ENCODE measurements at places on chromosomes 4 and X.

DNA sequence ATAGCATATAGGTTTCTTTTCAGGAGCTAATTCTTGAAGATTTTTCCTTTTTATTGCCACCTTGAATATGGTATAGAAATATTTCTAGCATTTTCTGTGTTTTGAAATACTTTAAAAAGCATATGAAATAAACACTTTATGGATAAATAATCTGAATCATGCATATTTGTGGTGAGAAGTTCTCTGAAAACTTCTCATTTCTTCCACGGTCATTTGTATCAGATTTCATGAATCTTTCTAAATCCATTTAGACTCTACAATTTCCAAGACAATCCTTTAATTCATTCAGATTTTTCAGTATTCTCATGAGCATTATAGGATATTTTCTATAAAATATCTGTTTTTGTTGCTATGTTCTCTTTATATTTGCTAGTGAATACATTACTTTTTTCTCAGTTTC, 16.2 kb upstream of the CA5B start:
- DNase-seq = no peak

GRCh38 chr4:113476800-113477199, 284.7 kb downstream of the CAMK2D start:
- DNase-seq = peak; percentile 37

DNA sequence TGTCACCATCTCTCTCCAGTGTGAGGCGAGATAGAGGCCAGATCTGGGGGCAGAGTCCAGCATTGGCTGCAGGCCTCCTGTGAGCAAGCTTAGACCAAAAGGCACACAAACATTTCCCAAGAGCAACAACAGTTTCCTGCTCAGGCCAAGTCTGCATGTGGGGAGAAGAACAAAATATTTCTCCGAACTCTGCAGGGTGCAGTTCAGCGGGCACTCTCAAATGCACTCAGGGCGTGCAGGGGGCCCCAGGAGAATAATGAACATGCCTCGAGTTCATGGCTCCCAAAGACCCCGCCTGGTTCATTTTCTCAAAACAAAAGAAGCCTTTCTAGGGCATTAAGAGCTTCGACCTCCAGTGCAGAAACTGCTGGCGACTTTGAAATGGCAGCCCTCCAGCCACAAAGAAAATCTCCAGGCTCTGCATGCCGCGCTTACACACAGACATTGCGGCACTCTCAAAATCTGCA, 57.8 kb upstream of the HELT start:
- DNase-seq = no peak

DNA sequence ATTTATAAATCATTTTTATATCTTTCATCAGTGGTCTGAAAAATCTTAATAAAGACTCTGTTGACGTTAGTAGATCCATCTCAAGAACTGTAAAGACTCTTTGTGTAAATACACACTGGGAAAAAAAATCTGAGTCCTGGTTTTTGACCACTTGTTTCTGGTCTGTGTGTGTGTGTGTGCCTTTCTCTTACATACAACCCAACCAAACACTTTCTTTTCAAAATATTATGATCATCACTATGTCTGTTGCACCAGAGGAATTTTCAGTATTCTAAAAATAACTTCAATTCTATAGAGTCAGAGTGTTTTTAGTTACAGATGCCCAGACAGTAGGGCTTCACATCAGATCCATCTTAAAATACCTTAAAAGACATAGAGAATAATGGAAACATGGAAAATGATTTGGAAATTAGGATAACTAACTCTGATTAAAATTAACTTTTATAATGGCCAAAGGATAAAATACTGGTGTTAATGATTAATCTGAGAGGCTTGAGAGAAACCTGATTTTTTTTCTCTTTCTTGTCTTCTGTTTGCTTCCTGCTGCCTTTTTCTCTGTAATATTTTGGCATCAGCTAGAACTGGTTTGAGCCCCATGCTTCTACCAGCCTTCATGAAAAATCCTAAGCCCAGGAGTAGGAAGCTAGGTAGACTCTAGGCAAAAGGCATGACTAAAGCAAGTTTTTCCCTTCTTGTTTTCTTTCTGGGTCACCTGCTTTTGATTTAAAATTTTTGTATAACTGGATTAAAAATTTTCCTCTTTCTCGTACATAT, 99.7 kb downstream of the ATXN3L start:
- no peak for DNase-seq

DNA sequence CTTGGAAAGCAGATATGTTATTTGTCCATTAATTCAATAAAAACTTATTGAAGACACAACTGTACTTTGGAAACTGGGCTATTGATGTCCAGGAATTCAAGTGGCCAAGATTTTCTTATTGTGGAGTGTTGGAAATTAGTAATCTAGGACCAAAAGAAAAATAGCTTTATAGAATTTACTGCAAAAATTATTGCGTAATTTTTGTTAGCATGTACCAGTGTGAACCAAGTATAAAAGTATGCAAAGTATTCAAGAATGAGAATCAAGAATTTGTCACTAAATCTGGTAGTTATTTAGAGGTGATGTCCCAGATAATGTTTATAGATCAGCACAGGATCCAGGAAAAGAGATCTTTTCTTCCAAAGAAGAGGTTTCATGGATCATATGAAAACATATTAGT, 468.9 kb upstream of the CTSO start:
- DNase-seq = no peak

DNA sequence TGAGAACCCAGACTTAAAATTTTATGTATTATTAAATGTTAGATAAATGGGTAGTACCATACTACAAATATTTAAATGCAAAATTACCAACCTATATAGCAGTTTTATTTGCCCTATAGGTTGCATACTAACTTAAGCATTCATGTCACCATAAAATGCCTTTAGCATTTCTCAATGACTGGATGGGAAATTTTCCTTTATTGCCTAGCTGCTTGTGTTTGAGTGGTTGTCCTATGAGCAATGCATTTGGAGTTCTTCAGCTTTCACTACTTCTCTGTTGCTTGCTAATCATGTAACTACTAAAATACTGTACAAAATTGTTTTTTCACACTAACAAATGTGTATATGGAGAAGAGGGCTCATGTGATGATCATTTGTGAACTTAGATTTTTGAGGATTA, 44.2 kb upstream of the CEP135 start:
- no peak for DNase-seq

DNA sequence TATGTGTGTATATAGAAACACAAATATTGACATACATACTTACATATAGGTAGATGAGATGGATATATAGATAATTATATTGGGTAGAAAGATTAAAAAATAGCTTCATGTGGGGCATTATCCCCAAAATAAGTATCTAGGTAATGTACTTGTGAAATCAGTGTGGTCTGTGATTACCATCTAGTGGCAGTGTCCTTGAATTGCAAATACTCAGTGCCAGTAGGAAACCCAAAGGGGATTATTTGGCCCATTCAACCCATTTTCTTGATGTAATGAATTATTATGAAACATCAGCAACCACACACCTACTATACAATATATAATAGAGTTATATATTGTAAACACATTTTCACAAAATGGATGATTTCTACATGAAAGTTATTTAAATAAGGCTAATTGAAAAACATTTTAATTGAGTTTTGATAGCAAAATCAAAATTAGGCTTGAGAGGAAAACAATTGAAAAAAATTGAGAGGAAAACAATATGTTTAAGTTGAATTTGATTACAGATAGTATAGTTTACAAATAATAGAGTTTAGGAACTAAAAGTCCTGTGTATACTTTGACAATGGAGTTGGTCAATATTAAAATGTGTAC, 389.4 kb downstream of the GALNTL6 start:
- DNase-seq = no peak

GRCh38 chrX:78661836-78662235, 2.7 kb upstream of the RTL3 start:
- DNase-seq = no peak

GRCh38 chr4:17500574-17500973, 11.3 kb downstream of the QDPR start:
- no peak for DNase-seq

GRCh38 chr4:152634110-152634760, 45.6 kb downstream of the TMEM154 start:
- DNase-seq = no peak

- no peak for DNase-seq
Measured at GRCh38 chrX:41475191-41475590, 28.0 kb downstream of the NYX start.

- DNase-seq = no peak
Measured at GRCh38 chr4:40170588-40170987, 26.2 kb upstream of the RHOH start.

DNA sequence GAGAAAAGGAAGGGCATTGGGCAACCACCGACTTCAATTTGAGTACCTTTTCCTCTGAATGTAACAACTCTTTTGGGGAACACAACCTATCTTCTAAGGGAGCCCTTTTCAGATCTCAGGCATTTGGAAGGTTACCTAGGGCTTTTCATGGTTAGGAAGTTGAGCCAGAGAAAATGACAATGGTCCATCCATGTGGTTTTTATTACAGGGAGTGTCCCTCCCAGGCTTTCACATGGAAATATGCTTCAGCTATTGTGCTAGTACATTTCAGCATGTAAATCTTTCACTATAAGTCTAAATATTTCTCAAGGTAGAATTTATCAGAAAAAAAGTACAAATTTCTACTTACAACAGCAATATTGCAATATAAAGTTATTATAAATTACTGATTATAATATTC, 259.8 kb downstream of the IQCM start:
- no peak for DNase-seq

DNA sequence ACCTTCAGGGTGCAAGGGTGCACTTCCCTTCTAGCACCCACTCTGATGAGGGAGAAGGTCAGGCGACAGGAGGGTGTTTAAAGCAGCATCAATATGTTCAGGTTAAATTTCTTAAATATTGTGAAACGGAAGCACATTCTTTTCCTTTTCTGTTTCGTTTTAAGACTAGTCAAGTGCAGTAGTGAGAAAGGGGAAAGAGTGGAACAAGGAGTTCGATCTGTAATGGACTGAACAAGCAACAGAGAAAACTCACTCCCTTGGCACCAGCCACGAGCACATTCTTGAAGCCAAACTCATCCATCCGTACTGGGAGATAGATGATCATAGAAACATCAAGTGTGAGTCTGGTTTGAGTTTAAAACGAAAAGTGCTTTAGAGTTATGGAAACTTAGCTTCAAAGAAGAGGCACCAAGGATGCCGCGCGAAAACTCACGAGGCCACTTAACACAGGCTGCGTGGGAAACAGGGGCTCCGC, 815 bp downstream of the FAM53A start:
- DNase-seq = no peak

- no peak for DNase-seq
Measured at GRCh38 chr4:122978109-122978508, 55.7 kb upstream of the NUDT6 start.

DNA sequence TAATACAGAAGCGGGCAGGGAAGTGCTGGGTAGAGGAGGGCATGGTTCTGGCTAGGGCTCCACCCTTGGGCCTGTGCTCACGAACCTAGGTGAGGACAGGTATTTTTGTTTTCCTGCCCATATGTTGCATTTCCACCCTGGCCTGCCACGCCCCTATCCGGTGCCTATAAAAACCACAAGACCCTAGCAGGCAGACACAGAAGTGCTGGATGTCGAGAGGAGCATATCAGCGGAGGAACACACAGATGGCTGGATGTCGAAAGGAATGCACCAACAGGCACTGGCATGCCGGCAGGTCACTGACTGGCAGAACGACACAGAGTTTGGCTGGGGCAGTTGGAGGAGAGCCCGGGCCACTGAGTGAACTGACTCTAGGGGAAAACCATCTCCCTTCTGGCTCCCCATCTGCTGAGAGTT, 316.6 kb upstream of the BOD1L1 start:
- DNase-seq = no peak

- DNase-seq = peak; percentile 72
Measured at GRCh38 chr4:2462218-2462991, 6.5 kb upstream of the RNF4 start.

DNA sequence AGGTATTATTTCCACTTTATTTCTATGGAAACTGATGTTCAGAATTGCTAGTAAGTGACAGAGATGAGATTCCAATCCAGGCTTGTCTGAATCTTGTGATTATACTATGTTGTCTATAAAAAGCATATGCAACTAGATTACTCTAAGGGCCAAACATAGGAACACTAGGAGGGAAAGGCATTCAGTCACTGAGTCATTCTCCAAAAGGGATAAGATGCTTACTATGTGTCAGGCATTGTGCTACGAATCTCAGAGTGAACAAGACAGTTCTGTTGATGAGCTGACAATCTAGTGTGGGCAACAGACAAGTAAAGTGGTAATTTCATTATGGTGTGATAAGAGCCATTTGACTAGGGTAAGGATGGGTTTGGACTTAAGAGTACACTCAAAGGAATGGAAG, 77.2 kb downstream of the RASL11B start:
- no peak for DNase-seq

- no peak for DNase-seq
Measured at GRCh38 chrX:133655275-133656265, 240.3 kb upstream of the GPC4 start.

DNA sequence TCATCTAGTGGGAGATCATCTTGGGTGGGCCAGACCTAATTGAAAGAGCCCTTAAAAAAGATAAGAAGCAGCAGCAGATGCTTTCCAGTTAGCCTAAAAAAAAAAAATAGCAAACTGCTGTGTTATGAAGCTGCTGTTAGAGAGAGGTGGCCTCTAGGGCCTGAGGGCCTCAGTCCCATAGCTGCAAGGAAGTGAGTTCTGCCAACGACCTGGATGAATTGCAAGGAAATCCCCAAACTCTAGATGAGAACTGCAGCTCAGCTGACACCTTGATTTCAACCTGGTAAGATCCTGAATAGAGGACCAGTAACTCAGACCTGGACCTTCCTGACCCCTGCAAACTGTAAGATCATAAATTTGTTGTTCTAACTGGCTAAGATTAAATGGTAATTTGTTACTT, 275.2 kb downstream of the TENM3 start:
- DNase-seq = no peak

- DNase-seq = no peak
Measured at GRCh38 chr4:29151584-29151983, 1568.6 kb upstream of the PCDH7 start.

GRCh38 chrX:48591255-48591791, 6.0 kb upstream of the WDR13 start:
- DNase-seq = no peak

- DNase-seq = no peak
Measured at GRCh38 chr4:33930497-33930896, 2313.8 kb downstream of the ARAP2 start.

- DNase-seq = no peak
Measured at GRCh38 chr4:138405466-138405891, 163.3 kb upstream of the SLC7A11 start.

- no peak for DNase-seq
Measured at GRCh38 chr4:120653804-120654573, 268.5 kb downstream of the PRDM5 start.

DNA sequence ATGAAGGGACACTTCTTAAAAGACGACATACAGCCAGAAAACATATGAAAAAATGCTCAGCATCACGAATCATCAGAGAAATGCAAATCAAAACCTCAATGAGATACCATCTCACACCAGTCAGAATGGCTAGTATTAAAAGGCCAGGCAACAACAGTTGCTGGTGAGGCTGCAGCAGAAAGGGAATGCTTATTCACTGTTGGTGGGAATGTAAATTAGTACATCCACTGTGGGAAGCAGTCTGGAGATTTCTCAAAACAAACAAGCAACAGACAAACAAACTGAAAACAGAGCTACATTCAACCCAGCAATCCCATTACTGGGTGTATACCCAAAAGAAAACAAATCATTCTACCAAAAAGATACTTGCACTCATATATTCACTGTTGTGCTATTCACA, 197.9 kb downstream of the EVC2 start:
- no peak for DNase-seq
